ENCODE measurements at places on chromosomes 12 and 14. TPM values are rescaled to one million over a fixed set of nuclear protein-coding genes. Genes with fewer than 3 reads are reported as not detected.

The PLEKHG3 gene
- 105 TPM for total RNA-seq

The GNG2 gene
- not detected for total RNA-seq

The WASHC4 gene
- 109 TPM for total RNA-seq

The CLEC2B gene
- 4.1 TPM for total RNA-seq

The MYO1H gene
- under 0.01 TPM for total RNA-seq

The SLC22A17 gene
- total RNA-seq, result 4.9 TPM

The TMEM30B gene
- 14.7 TPM for total RNA-seq

The AQP6 gene
- not detected for total RNA-seq

The SAMD15 gene
- under 0.01 TPM for total RNA-seq

The RASAL1 gene
- total RNA-seq, result 1.8 TPM

The CCDC196 gene
- total RNA-seq, result not detected

The SMIM41 gene
- not detected for total RNA-seq

The ANKRD33 gene
- total RNA-seq, result not detected

The SHMT2 gene
- total RNA-seq, result 408 TPM

The INSM2 gene
- not detected for total RNA-seq

The PTPN21 gene
- total RNA-seq, result 13.4 TPM

The SDSL gene
- total RNA-seq, result 9.6 TPM

The TMEM233 gene
- total RNA-seq, result not detected

The TOMM20L gene
- total RNA-seq, result not detected

The TRHDE gene
- under 0.01 TPM for total RNA-seq

The KRT85 gene
- total RNA-seq, result not detected

The RNF31 gene
- total RNA-seq, result 33.7 TPM

The SSPN gene
- total RNA-seq, result 3.1 TPM

The CLEC6A gene
- not detected for total RNA-seq

The PPFIA2 gene
- not detected for total RNA-seq

The FAM222A gene
- 0.34 TPM for total RNA-seq

The BIN2 gene
- total RNA-seq, result not detected

The ANO4 gene
- 2.4 TPM for total RNA-seq

The TMEM52B gene
- not detected for total RNA-seq

The RFLNA gene
- total RNA-seq, result 0.34 TPM

The CSRP2 gene
- 32.7 TPM for total RNA-seq

The FLRT2 gene
- total RNA-seq, result 14.4 TPM

The SLC39A5 gene
- under 0.01 TPM for total RNA-seq

The KRT77 gene
- total RNA-seq, result not detected

The MIP gene
- total RNA-seq, result not detected

The LRP1-AS gene
- not detected for total RNA-seq

The KLRG1 gene
- total RNA-seq, result under 0.01 TPM

The CEBPE gene
- total RNA-seq, result not detected

The DPPA3 gene
- total RNA-seq, result not detected

The PTPRO gene
- total RNA-seq, result 0.07 TPM

The SLC7A8 gene
- 26.1 TPM for total RNA-seq

The ADAMTS20 gene
- total RNA-seq, result not detected

The AQP5 gene
- total RNA-seq, result 0.43 TPM

The HOXC4 gene
- total RNA-seq, result not detected

Data from nasal cavity respiratory epithelium epithelial cell of viscerocranial mucosa (primary cell).